ENCODE measurements at places on chromosomes 3 and 15.
A peak's percentile ranks its signal among the peaks of the same experiment; 100 is the strongest.

- no peak for DNase-seq
Observed at GRCh38 chr15:80343554-80343992, 60.6 kb upstream of the ARNT2 start.

DNA sequence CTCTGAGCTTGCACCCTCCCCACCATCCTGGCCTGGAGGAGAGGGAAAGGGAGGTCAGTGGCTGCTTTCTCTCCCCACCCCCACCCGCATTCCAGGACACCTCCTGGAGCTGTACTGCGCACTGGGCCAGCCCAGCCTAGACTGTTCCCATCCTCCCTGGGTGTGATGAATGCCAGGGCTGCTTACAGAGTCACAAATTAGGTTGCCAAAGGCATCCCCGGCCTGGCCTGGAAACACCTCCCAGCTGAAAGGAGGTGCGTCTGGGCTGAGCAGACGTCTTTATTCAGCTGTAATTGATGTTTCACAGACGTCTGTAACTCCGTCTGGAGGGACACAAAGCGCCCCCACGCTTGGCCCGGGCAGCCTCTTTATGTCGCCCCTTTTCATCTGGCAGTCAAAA is 47.6 kb downstream of the RHCG start:
- no peak for DNase-seq

DNA sequence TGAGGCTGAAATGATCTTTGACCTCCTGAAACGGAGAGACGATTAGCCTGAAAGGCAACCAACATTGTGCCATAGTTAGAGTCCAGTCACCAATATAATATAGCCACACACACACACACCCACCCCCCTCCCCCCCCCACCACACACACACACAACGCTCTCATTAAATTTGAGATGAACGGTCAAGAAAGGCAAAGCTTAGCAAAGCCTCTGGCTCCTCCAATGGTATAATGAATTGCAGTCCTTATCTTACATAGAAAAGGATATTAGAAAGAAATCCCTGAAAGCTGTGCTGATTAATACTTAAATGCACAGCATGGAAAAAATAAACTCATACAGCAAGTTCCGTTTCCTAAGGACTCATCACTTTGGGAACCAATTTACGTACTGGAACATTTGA is 876 bp upstream of the ZNF385D start:
- DNase-seq: no peak

DNA sequence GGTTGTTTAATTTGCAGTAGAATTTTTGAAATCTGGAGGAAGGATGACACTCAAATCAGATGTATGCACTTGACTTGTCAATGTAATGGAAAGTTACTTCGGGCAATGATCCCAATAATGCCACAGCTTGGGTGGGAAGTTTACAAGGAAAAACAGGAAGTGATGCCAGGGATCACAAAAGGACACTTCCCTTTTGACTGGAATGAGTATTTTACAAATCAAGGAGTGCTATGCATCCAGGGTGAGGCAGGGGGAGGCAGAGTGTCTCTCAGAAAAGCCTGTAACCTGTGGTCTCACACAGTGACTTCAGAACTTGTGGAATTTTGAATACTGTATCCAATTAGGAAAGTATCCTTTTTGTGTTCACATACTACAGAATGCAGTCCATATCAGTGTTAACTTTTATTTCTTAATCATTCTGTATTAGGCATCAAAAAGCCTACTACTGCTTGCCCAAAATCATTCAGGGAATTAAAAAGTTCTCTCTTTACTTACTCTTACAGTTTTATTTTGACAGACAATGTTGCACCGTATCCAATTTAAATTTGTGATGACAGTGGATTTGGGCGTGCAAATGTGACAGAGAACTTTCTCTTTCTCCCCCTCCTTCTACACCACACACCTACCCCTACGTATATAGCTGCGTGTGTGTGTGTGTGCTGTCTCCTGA is 445.1 kb downstream of the MECOM start:
- DNase-seq: peak; percentile 14

- DNase-seq: no peak
Observed at GRCh38 chr3:54712539-54712938, 215.3 kb downstream of the LRTM1 start.

- no peak for DNase-seq
Observed at GRCh38 chr3:168570404-168571155, 474.9 kb upstream of the GOLIM4 start.

DNA sequence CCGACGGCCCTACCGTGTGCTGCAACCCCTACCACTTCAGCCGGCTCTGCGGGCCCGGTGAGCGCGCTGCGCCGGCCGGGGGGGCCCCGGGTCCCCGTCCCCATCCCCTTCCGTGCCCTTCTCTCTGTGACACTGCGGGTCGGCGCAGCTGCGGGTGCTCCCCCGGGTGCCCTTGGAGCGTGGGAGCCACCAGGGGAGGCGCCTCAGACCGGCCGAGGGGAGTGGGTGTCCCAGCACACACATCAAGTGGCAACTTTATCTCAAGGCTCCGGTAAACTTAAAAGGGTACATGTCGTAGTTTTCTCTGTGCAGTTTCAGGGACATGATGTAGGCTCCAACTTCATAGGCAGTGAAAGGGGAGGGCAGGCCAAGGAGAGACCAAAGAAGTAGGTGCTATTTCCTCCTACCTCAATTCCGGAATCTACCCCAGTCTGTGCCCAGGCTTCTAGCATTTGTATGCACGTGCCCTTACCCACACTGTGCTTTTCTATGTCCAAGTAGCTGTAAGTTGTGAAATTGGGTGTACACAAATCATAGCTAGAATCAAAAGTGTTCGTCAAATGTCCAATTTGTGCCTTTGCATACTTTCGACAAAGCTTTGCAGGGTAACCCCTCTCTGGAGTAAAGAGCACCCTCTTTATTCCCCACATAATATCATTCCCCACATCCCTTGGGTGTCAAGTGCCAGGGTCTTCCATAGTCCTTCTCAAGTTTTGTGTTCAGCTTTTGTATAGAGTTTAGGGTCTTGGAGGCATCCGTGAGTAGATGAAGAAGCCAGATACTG is 2.2 kb downstream of the SMAD6 start:
- no peak for DNase-seq
